Activated CD4-positive, alpha-beta T cell treated with anti-CD3 and anti-CD28 coated beads, Interleukin-2, Interleukin-6, amounts not matched to agents 100 ng/mL and 50 ng/mL, durations not matched to agents 16 hours and 8 hours (primary cell): ENCODE measurements at places on chromosomes 1 and 21.

GRCh38 chr21:23131177-23131576 lies 2133.0 kb downstream of the NCAM2 start:
- DNase-seq: no peak

DNA sequence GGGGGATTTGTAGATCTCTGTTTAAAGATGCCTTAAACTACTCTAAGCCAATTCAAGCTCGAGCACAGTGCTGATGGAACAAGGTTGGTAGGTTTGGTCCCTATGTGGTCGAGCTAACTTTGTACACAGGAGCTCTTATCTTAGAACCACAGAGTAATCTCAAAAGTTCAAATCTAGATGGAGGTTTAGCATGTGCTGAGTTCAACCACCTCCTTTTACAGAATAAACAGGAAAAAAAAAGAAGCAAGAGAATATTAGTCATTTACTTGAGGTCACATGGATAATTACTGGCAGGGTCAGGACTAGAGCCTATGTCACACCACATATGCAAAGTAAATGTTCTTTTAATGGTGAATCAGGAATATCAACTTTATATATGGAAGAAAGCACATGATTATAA lies 86.2 kb downstream of the DTL start:
- DNase-seq: no peak

- DNase-seq: no peak
Measured at GRCh38 chr1:198841477-198841876, 202.6 kb downstream of the PTPRC start.

DNA sequence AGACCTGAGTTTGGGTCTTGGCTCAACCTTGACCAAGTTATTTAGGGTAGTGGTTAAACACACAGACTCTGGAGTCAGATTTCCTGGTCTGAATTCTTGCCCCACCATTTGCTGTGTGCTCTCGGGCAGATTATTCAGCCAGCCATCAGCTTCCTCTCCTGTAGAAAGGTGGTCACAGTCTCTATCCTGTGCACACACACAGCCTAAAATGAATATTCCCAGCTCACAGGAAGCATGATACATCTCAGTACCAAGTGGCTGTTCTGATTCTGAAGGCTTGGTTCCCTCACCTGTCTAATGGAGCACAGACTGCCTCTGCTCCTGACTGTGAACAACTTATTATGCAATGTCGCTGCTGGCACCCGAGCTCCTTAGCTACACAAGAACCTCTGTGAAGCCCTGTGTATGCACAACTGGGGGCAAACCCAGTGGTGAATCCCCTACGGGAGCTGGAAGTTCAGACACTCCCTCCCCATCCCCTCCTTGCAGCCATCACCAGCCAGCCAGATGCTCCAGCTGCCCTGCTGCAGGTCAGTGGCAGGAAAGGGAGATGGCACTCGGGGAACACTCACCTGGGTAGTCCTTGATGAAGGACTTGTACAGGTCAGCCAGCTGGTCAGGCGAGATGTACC lies 13.7 kb downstream of the ENO1 start:
- no peak for DNase-seq
